Endodermal cell (in vitro differentiated cells): ENCODE measurements at places on chromosomes 12 and 14. TPM values are rescaled to one million over a fixed set of nuclear protein-coding genes. Genes with fewer than 3 reads are reported as not detected.

DNA sequence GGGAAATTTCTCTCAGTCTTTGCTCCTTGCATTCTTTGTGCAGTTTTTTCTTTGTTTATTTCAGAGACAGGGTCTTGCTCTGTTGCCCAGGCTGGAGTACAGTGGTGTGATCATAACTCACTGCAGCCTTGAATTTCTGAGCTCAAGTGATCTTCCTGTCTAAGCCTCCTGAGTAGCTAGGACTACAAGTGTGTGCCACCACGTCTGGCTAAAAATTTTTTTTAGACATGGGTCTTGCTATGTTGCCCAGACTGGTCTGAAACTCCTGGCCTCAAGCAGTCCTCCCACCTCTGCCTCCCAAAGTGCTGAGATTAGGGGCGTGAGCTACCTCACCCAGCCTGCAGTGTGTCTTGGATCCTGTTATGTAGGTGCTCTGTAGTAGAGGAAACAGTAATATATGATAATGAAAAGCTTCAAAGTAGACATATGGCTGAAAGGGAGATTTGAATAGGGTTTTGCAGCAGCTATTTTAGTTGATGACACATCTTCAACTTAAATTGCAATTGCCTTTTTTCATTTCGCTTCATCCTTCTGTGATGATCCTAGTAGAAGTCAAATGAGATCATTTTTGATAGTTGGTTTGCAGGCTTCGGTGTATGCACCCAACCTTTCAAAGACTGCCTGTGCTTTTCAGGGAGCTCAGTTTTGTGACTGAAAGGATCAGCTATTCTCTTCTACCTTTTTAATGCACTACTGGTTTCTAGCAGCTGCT, 75.4 kb downstream of the FUT8 start:
- no peak for DNase-seq

DNA sequence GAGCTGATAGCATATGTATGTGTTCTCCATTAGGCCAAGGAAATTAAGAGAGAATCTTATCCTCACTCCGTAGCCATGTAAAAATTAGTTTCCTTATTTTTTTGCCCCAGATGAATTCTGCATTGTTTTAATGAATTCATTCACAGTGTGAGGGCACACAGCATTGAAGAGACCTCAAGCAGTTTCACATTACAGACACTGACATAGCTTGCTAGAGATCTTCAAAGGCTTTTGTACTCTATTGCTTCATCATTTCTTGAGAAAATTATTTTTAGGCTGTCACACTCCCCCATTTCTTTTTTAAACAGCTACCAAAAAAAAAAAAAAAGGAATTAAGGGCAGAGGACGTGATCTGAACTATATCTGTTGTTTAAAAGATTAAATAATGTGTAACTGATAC, 251.1 kb downstream of the BCAT1 start:
- no peak for DNase-seq

DNA sequence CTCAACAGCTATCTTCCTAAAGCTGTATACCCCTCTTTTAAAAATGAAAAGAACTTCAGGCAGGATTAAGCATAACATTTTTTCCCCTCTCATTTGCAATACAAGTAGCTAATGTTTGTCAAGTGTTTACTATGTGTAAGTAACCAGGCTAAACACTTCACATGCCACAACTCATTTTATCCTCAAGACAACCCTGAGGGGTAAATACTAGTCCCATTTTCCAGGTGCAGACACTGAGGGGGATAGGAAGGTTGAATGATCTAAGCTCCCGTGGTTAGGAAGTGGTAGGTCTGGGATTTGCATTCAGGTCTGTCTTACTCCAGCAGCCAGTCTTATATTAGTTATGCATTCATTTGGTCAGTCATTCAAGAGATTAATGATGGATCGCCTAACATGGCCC, 70.7 kb downstream of the ANO6 start:
- no peak for DNase-seq

- DNase-seq, result no peak
Measured at GRCh38 chr14:69882116-69882864, 3.1 kb downstream of the SMOC1 start.

Gene SMOC1
- 0.16 TPM in 1 of 2 replicates, not detected in the other for total RNA-seq

GRCh38 chr12:121376754-121377697, 22.9 kb upstream of the RNF34 start:
- DNase-seq, result no peak

DNA sequence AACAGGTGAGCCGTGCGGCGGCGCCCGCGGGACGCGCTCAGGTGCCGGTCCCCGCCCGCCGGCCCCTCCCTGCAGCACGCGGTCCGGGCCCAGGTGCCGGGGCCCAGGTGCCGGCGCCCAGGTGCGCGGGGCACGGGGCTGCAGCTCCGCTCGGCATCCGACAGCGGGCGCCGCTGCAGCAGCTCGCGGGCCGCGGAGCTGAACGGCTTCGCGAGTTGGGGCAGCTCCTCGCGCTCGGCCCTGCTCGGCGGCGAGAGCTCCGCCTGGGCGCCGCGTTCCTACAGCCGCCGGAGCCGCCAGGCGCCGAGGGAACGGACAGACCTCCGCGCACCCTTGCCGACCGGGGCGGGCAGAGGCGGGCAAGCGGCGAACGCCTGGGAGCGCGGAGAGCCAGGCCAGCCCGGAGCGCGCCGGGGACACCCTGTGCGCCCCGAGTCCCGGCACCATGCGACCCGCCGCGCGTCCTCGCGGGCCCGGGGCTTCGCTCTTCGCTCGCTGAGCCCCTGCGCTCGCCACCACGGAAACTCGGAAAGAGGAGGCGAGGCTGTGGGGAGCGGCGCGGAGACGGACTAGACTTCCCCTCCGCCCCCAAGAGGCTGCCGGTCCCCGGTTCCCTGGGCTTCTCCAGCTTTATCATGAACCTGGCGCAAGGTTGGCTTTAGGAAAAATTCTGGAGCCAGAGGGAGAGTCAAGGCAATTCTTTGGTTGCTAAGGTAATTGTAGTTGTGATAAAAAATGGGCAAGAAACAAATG, at the start of gene RGS6:
Gene RGS6 (plus strand): TSS at position 201 of the 753 bp plus-strand sequence.
- peak; percentile 91 for DNase-seq

DNA sequence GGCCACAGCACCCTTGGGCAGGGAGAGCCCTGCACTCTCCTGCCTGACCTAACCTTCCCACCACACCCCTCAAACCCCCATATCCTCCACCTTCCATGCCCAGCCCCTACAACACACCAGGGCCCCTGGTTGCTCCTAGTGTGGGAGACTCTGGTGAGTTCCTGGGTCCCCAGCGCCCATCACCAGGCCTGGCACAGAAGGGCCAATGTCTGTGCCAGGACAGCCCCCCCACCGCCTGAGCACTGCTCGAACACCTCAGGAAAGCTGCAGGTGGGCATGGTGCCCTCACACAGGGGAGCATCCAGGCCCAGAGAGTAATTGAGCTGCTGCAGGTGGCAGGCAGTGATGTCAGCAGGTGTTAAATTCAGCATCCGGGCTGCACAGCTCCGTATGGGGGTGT, 15.2 kb downstream of the ADCY6 start:
- no peak for DNase-seq

DNA sequence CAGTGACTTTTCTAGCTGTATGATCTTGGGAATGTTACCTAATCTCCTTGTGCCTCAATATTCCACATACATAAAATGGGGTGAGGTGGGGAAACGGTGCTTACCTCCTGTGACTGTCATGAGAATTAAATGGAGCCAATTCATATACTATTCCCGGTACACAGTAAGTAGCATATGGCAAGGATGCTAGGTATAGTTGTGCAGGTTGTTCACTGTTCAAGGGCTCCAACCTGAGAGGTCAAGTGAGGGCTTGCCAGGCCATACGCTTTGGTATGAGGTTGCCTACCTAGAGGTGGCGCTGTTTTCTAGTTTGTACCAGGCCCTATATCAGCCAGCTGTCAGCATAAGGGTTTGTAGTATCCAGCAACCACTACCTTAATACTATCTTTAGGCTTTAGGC, 3.6 kb upstream of the BATF start:
- DNase-seq, result peak; percentile 89

DNA sequence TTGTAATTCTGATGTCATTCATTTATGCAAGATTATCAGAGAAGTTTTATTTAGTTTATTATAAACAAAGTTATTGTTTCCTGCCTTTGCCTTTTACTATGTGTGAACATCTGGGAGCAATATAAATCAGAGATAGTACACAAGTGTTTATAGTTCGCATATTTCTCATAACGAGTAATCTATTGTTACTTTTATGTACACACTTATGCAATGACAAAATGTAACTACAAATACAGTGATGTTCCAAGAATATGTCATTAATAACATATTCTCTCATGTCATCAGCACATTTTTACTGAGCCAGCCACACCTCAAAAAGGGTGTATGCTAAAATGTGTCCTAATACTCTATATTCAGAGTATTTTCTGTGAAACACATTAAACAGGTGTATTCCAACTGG, 243.2 kb downstream of the ALX1 start:
- no peak for DNase-seq

DNA sequence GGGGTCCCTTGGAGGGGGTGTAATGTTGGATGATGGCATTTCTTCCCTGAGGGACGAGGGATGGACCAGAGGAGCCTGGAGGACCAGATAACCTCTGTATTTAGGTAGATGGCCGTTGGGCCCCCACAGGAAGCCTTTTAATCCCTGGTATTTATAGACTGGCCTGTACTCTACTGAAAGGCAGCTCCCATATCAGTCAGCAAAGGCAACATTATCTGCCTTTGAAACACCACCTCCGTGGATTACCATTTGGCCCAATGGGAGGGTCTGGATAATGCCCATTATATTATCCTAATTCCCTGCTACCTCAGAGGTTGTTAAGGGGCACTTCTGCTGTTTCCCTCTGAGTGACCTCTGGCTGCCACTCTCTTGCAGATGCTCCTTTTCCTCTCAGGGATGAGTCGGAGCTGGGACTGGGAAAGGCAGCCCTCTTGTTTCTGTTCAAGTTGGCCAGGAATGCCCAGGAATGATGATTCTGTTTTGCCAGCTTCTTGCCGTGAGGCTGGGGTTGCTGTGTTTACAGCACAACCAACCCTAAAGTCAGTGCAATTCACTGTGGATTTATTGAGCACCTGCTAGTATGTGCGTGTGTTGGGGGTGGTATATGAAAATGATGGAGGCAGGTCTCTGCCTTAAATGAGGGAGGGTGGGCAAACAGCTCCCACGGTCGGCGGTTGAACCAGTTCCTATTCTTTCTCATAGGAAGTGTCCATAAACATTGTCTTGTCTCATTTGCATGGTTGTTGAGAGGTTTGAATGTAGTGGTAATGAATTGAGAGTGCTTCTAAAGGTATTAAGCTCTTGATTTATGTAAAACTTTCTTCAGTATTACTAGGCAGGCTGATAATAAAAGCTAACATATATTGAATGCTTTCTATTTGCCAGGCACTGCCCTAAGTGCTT, 18.1 kb downstream of the SUSD6 start:
- no peak for DNase-seq

Gene OR6C2
- not detected in 2 replicates for total RNA-seq

GRCh38 chr14:62143245-62143644, 381.0 kb downstream of the SNAPC1 start:
- DNase-seq, result no peak

Gene PRICKLE1
- total RNA-seq, result 7.2 to 8.3 TPM (median 7.9 TPM) in 3 replicates

DNA sequence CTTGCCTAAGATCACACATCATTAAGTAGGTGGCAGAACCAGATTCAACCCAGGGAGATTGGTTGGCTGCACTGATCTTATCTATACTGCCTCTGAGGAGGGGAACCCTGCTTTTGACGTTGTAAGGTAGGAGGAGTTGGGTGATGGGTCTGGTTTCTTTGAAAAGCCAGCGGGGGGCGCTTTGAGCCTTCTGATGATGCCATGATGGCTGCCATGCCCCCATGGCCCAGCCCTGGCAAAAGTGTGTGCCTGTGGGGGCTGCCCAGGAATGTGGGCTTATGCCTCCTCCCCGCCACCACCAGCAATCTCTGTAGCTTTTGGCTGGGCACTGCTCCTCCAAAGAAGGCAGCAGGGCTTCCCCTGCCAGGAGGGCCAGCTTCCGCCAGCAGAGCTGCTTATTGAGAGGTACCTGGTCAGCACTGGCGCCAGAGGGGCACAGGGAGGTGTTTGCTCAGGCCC, 224.3 kb downstream of the SLC41A2 start:
- peak; percentile 81 for DNase-seq

DNA sequence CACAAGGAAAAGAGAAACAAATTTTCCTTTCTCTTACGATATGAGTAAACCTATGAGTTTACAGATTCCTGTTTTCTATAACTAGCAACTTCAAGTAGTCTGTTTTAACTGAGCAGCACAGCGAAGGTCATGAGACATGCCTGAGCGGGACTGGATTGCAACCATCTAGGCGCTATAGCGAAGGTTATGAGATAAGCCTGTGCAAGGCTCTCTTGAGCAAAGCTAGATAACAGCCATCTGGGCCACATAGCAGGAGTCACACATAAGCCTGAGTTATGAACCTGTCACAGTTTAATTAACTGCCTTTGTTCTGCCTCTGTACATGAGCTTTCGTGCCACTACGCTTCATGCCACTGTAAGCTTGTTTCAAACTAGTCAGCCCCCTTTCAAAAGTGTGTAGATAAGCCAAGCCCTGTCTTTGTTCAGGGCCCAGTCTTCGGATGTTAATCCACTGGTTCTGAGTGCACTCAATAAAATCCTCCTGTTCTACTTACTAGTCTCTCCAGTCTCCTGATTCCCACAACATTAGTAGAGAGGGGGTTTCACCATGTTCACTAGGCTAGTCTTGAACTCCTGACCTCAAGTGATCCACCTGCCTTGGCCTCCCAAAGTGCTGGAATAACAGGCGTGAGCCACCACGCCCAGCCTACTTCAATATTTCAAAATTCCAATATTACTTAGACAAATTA, 47.1 kb downstream of the SEC23A start:
- no peak for DNase-seq

GRCh38 chr14:55430024-55430690, 10.3 kb downstream of the TBPL2 start:
- DNase-seq, result peak; percentile 75

- no peak for DNase-seq
Measured at GRCh38 chr12:91502208-91502607, 319.6 kb upstream of the DCN start.

- no peak for DNase-seq
Measured at GRCh38 chr12:113889076-113889475, 77.0 kb downstream of the RBM19 start.

GRCh38 chr12:62844915-62845314, 90.0 kb downstream of the PPM1H start:
- peak; percentile 76 for DNase-seq

DNA sequence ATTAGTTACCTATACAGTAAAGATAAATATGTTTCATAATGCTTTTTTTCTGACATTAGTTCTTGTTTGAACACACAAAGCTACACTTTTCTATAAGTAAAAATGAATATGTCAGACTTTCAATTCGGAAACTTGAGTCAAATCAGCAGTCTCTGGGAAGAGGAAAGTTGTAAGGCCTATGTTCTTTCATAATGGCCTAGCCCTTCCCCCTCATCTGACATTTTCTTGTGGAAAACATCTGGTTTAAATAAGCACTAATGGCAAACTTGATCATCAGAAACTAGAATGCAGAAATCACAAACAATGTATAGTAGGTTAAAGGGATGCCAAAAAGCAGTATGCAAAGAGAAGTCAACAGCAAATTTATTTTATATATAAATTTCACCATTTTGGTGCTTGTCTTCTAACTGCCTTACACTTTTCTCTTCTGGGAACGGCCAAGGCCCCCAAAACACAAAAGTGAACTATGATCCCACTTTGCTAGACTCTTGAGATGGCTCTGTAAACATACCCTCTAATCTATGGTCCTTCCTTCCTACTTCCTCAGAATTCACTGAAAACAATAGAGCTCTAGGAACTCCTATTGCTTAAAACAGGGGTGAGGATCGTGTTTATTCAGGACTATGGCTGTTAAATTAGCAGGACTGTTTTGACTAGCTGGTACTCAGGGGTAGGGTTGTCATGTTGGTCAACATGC, 444.1 kb downstream of the RAD51B start:
- no peak for DNase-seq

Gene FAM186B
- 0.22 to 0.57 TPM in 2 of 3 replicates, not detected in the other for total RNA-seq

Gene PPFIA2
- 1.2 and 1.6 TPM in 2 replicates for total RNA-seq
